ENCODE measurements at places on chromosomes 7 and 10. TPM values are rescaled to one million over a fixed set of nuclear protein-coding genes. Genes with fewer than 3 reads are reported as not detected.
A peak's percentile ranks its signal among the peaks of the same experiment; 100 is the strongest.

GRCh38 chr7:110090110-110090820 lies 1000.7 kb upstream of the LRRN3 start:
- no peak for DNase-seq

DNA sequence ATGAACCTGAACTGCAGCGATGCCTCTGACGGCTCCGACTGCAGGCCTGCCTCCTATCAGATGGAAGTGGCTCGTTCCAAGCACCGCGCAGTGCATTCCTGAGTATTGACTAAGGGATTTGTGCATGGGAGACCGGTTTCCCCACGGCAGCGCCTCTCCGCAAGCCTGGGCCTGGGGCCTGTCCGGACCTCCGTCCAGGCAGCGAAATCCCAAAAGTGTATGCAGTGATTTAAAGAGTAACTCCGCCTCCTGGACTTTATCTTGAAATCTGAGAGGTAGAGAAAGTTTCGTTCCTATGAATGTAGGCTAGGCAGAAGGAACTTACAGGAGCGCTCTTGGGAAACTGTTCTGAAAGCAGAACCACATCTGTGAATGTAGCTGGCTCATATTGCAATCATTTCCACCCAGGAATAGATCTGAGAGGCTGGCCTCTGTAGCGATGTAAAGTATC lies 106.2 kb upstream of the CELF2 start:
- DNase-seq: peak; percentile 63

DNA sequence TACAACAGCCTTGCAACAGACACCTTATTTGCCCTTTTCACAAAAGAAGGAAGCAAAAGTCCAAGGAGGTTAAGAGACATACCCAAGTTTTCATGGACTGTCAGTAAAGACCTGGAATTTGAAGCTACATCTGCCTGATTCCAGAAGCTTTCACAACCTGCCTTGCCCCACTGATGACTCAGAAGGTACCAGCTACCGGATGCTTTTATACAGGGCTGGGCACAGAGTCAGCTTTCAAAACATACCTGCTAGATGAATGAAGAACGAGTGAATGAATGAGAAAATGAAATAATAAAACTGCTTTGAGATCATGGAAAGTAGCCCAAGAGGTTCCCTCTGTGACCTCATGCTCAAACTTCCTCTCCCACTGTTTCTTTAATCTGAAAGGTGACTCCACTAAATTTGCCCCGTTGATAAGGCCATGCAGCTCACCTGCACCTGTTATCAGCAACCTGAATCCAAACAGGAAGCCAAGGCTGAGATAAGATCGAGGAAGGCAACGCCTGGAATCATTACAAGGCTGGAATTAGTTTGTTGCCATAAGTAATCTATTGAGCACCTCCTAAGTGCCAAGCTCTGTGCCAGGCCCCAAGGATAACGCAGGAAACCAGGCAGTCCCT lies 151.5 kb downstream of the WDR11 start:
- no peak for DNase-seq

GRCh38 chr7:14487701-14488395 lies 414.7 kb downstream of the DGKB start:
- DNase-seq: no peak

The EBF3 gene
- 22.3 TPM for polyA plus RNA-seq

DNA sequence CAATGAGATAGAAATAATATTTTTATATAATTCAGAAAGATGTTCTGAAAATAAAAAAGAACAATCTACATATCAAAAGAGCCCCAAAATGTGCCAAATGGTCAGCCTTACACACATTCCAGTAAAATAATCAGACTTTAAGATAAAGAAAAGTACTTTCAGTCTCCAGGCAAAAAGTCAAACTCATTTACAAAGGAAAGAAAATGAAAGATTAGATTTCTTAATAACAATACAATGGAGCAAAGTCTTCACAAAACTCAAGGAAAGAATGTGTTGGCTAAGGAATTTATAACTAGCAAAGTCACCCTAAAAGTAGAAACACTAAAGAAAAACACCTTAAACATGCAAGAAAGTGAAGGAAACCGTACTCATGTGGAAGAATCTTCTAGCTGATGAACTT lies 16.6 kb downstream of the RTKN2 start:
- DNase-seq: no peak

GRCh38 chr10:132549371-132549770 lies 11.8 kb downstream of the INPP5A start:
- DNase-seq: no peak

Measured in brain (organoid and tissue), 16 donors.